H4 (cell line): ENCODE measurements at places on chromosomes 6 and 20.

GRCh38 chr6:95352064-95352795, 225.1 kb upstream of the MANEA start:
- no peak for DNase-seq

GRCh38 chr20:44176833-44177534, 10.0 kb downstream of the JPH2 start:
- no peak for DNase-seq

GRCh38 chr20:11229772-11230171, 556.0 kb upstream of the JAG1 start:
- peak; percentile 89 for DNase-seq

DNA sequence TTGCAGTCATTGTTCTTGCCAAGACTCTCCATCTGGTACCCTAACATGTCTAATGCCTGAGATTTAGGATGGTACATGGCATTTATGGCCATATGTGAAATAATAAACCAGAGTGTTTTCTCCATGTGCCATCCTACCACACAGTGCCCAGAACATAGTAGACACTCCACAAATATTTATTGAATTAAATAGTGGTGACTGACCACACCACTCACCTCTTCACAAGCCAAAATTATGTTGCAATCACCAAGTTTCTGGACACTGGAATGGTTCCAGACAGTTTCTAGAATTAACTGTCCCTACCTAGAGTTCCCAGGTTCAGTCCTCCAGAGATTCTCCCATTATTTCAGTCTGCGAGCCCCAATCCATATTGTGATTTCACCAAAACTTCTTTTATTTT, 427.3 kb downstream of the KIF16B start:
- no peak for DNase-seq

- DNase-seq: no peak
Observed at GRCh38 chr6:158000530-158001307, 19.1 kb downstream of the SYNJ2 start.
